NCI-H1930 (cell line): ENCODE measurements at places on chromosomes 5 and 9.

- DNase-seq, result no peak
These were observed 85.7 kb upstream of the VCAN start for GRCh38 chr5:83385812-83386211.

DNA sequence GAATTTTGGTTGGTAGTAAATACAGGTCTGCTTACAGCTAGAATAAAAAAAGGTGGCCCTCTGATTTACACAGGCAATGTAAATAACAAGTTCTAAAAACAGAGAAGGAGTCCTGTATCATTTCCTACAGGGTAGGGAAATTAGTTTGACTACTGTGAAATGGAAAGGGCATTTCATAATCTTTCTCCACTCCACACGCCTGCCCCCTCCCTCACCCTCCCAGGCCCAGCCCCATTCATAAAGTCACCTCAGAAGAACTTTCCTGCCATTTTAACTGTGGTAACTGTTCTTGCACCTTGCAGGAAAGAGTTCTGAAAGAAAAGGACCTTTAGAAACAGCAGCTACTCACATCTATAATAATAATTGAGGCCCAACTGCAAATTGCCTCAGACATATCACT, 69.7 kb downstream of the MEF2C start:
- no peak for DNase-seq

DNA sequence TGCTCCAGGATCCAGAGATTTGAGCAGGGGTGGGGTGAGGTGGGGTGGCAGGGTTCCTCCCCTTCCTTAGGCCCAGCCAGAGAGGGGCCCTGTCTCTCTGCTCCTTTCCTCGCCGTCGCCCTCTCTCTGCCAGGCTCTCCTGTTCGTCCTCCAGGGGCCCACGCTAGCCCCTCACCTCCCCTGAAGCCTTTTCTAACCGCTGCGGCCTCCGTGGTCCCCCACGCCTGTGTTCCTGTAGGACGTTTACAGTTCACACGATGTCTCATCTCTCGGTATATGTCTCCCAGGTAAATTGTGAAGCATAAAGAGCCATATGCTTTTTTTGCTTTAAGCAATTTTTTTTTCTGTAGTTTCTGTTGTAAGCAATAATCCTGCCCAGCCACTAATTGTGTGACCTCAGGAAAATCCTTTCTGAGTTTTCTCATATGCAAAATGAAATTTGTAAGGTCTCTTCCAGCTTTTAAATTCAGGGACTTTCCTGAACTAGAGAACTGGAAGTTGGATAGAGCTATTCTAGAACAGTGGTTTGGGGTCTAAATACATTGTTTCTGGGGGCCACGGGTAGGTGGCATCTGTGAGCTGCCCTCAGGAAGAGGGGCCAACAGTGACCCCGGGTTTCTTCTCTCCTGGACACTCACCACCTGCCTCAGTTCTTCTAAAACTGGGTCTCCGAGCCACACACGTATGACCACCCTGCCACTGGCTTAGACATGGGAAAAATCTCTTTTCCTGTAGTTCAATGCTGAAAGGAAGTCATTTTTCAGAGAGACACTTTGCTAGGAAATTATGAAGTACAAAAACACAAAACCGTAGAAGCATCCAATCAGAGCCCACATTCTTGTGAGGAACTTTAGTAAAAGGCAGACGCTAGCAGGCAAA, 50.2 kb upstream of the ZNF366 start:
- DNase-seq, result no peak

- no peak for DNase-seq
These were observed 12.8 kb downstream of the CEP78 start for GRCh38 chr9:78248635-78249034.
